Thymus (tissue), 14 donors: ENCODE measurements at places on chromosomes 5 and 9. TPM values are rescaled to one million over a fixed set of nuclear protein-coding genes. Genes with fewer than 3 reads are reported as not detected.

The TEX48 gene
- not detected for total RNA-seq

The FAM78A gene
- total RNA-seq: 19.6 TPM

The CDC25C gene
- total RNA-seq: 12.9 TPM

The MARCOL gene
- not detected for total RNA-seq

The ADGRD2 gene
- 0.09 TPM for total RNA-seq

The CARTPT gene
- 0.24 TPM for total RNA-seq

The IER5L gene
- 4.2 TPM for total RNA-seq

The LHX3 gene
- 0.09 TPM for total RNA-seq
